ENCODE measurements at places on chromosomes 6 and 20.

DNA sequence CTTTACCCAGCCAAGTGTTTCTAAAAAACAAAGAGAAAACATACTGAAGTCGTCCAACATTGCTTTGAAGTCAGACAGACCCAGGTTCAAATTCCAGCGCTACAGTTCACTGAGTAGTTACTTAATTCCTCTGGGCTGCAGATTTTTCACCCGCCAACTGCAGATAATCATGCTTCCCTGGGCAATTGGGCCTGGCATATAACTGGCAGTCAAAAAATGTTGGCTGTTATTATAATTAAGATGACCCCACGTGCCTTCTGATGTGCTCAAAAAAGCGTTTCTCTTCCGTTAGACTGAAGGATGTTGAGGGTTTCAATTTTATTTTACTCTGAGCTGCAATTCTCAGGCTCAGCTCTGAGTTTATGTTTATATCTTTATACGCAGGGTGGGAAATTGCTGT is 156.1 kb upstream of the CITED2 start:
- DNase-seq = no peak

DNA sequence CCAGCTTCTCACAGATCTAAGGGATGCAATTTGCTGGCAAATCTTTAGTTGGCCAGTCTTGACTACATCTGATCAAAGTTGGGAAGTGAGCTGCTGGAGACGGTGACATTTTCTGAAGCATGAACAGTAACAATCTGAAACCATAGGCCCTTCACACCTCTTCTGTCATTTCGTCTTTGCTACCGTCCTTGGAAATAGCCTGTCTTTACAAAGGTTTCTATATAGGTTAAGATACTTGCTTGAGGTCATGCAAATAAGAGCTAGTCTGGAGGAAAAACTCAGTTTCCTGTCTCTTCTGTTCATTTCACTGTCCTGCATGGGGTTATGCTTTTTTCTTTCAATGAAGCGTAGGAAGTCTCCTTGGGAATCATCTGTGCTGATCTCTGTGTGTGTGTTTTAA is 55.6 kb downstream of the CARMIL1 start:
- DNase-seq = no peak

DNA sequence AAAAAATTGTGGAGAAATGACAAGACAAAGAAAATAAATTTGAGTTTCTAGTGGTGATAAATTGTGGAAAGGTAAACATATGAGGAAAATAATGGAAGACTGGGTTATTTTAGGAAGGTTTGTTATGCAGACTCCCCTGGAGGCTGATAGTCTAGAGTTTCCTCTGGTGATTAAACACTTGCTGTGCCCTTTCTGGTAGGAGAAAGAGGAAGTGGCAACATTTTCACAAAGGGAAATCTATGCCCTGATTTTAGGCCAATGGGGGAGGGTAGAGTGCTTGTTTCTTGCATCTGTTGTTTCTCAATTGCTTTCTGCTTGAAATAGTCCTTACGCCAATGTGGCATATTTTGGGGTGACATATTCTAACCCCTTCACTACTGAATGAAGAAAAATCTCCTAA is 129.1 kb upstream of the DOK5 start:
- DNase-seq = no peak

- DNase-seq = no peak
Observed at GRCh38 chr6:97128507-97128906, 154.5 kb downstream of the MMS22L start.

GRCh38 chr6:24126586-24127192 is 674 bp downstream of the NRSN1 start:
- DNase-seq = peak; percentile 48

DNA sequence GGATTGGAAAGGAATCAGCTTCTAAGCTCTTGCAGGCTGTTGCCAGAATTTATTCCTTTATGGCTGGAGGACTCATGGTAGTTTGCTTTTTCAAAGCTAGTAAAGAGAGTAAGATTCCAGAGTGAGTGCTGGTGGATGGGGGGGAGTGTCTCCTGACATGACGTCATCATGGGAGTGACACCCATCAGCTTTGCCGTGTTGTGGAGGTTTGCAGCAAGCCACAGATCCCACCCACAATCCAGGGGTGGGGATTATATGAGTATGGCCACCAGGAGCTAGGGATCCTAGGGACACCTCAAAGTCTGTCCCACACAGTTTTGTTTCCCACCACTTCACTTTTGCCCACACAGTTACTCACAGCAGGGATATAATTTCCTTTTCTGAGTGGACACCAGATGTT is 28.7 kb upstream of the PMEPA1 start:
- DNase-seq = peak; percentile 34

GRCh38 chr6:143804835-143805239 is 38.3 kb upstream of the LTV1 start:
- no peak for DNase-seq

DNA sequence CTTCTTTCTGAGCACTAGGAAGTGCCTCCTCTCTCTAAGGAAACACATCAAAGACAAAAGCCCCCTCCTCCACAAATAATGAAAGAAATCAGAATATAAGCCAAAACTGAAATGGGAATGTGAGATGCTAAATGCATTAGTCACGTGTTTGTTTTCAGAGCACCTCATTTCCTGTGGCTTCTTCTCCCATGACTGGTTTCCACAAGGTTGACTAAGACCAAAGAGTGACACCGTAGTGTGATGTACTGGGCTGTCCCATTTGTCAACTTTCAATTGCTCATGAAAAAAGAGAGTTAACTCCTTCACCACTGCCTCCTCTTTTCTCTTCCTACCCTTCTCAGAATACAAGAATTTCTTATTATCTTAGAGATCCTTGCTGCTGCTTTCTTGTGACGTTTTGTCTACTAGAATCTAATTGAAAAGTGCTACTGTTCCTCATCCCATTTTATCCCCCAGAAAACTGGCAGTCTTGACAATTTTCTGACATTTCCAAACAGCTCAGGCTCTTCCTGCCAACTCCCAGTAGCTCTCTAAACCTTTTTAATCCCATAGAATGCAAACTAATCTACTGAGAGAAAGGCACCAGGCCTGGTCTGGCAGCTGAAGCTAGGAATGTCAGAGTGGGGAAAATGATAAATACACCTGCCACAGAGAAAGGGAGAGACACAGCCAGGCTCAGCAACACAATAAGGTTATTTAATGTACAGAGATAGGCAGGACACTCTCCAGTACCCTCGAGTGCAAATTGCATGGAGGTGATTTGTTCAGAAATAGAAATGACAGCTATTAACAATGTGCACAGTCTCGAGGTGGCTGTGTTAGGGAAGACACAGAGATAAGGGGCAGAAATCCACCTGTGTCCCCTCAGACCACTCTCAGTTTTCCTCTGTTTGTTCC is 671.7 kb upstream of the NRSN1 start:
- DNase-seq = no peak

GRCh38 chr6:130575557-130575956 is 209.7 kb downstream of the TMEM200A start:
- DNase-seq = no peak

DNA sequence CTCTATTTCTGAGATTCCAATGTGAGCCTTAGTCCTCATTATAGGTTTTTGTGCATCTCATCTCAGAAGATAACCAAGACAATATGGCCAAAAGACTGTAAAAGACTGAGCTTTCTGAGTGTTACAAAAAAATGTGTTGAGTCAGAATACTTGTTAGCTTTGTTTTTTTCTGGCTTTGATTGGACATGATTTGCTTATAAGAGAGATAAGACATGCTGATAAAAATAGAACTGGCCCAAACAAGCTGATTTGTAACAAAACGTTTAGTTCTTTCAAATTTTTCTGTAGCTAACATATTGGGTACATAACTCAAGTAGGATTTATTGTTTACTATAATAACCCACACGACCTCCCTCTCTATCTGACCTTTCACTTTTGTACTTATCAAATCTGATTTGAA is 32.9 kb downstream of the FILIP1 start:
- no peak for DNase-seq

DNA sequence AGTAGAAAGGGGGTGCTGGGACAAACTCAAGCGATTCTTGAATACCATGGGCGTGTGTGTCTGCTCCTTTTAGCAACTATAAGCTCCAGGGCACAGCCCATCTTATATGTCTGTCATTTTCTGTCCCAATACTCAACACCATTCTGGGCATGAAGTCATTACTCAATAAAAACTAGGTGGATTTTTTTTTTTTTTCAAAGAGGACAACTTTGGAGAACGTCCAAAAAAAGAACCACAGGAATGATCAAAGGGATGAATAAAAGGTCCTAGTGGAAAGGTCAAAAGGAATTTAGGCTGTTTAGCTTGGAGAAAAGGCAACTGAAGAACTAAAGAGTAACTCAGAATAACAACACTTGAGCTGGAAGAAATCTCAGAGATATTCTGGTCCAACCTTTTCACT is 24.4 kb downstream of the UQCC1 start:
- DNase-seq = no peak
